Stimulated activated CD8-positive, alpha-beta memory T cell treated with anti-CD3 and anti-CD28 coated beads, Interleukin-12 subunit alpha, Interleukin-12 subunit beta, amount 100 ng/mL, for 1 hour (primary cell): ENCODE measurements at places on chromosomes 6 and 20.

DNA sequence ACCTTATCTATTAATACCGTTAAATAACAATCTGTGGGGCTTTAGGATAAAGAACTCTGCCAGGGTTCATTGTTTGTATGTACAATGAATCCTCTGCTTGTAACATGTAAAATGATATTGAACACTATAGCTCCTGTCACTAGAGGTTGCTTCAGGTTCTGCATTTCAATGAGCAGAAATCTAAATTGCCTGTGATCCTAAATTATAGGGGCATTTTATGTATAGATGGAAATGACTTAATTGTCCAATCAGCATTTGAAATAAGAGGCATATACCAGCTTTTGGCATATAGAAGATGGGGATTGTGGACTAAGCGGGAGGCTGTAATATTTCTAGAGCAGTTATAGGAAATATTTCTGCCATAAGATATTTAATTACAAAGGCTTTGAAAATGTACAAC is 2.0 kb downstream of the NCOA3 start:
- no peak for DNase-seq

- no peak for DNase-seq
Observed at GRCh38 chr6:1885576-1886011, 275.9 kb downstream of the FOXC1 start.

DNA sequence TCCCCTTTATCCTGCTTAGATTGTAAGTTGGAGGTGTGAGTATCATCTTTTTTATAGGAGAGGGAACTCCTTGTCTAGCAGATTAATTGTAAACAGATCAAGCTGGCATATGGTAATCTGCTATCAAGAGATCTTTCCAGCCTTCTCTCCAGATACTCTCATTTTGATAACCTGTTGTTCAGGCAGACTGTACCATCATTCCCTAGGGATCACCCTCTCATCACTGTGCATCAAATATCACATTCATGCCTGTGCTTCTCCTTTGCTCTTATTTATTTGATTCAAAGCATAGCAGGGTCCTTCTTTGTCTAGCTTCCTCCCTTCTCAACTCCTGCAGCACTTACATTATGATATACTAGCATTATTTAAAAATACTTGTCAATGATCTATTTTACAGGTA is 73.8 kb downstream of the LRRC1 start:
- no peak for DNase-seq

- no peak for DNase-seq
Observed at GRCh38 chr6:165597821-165598220, 65.2 kb downstream of the PDE10A start.

- DNase-seq = no peak
Observed at GRCh38 chr6:18262702-18263417, 1.5 kb downstream of the DEK start.

GRCh38 chr20:35523298-35523888 is 6.1 kb downstream of the C20orf173 start:
- DNase-seq = no peak

- no peak for DNase-seq
Observed at GRCh38 chr6:44010411-44011349, 116.6 kb downstream of the MRPL14 start.

DNA sequence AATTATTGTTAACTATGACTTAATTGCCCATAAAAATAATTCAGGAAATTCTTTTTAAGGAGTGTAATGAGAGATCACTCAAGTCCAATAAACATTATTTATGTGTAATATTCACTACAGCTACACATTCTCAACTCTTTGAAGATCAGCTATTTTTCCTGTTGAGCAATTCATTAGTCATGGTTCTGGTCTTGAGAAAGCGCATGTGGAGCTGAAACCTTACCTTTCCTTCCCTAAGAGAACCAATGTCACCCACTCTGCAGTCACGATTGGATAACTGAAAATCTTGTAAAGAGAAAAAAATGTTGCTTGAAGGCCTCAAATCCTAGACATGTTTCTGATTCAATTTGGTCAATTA is 736.9 kb upstream of the MARCKS start:
- DNase-seq = no peak
